T-helper 1 cell treated with Interleukin-12 subunit alpha and Interleukin-12 subunit beta and Interleukin-4 antibody, amounts not matched to agents 30 ng/mL and 1 ng/mL, for 36 hours (primary cell): ENCODE measurements at places on chromosomes 1 and 21. TPM values are rescaled to one million over a fixed set of nuclear protein-coding genes. Genes with fewer than 3 reads are reported as not detected.

Gene CALML6
- total RNA-seq = 0.20 TPM in 1 of 2 replicates, not detected in the other

Gene NFASC
- total RNA-seq = 0.12 and 0.20 TPM in 2 replicates

Gene CFAP74
- total RNA-seq = not detected in 2 replicates

Gene LHX8
- total RNA-seq = not detected in 2 replicates

Gene VASH2
- 0.15 and 0.64 TPM in 2 replicates for total RNA-seq

Gene ZNF695
- 0.17 TPM in 1 of 2 replicates, not detected in the other for total RNA-seq

Gene HP1BP3
- total RNA-seq = 267 and 275 TPM in 2 replicates

Gene DNASE2B
- total RNA-seq = not detected in 2 replicates

Gene PDZK1IP1
- not detected in 2 replicates for total RNA-seq

Gene LCE4A
- total RNA-seq = not detected in 2 replicates
